PC-3 (cell line): ENCODE measurements at places on chromosomes 1 and 21. TPM values are rescaled to one million over a fixed set of nuclear protein-coding genes. Genes with fewer than 3 reads are reported as not detected.

The DNASE2B gene
- not detected in 2 replicates for total RNA-seq

The BACE2 gene
- 89.2 and 96.2 TPM in 2 replicates for total RNA-seq

The PDE9A gene
- 0.33 and 1.3 TPM in 2 replicates for total RNA-seq

The KIRREL1 gene
- total RNA-seq: 49.8 and 57.1 TPM in 2 replicates

The HHAT gene
- 2.4 and 3.4 TPM in 2 replicates for total RNA-seq
